ENCODE measurements at places on chromosomes 4 and X.

GRCh38 chr4:126843492-126844067 is 789.2 kb upstream of the INTU start:
- no peak for DNase-seq

GRCh38 chrX:14028473-14028872 is 1.2 kb downstream of the GEMIN8 start:
- DNase-seq = no peak

DNA sequence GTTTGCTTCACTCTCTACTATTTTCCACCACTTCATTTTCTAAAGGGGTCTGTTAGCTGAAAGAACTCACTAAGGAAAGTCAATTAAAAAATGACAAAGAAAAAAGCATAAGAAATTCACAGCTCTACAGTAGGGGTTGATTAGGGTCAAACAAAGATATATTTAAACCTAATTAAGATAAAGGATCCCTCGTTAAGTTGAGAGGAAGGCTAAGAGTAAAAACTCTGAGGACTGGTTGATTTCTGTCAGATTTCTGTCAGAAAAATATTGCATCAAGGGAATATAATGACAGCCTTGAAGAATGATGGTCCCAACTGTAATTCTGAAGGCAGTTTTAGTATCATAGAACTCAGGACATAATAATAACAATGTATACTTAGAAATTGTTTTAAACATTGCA is 218.0 kb downstream of the QDPR start:
- DNase-seq = no peak

DNA sequence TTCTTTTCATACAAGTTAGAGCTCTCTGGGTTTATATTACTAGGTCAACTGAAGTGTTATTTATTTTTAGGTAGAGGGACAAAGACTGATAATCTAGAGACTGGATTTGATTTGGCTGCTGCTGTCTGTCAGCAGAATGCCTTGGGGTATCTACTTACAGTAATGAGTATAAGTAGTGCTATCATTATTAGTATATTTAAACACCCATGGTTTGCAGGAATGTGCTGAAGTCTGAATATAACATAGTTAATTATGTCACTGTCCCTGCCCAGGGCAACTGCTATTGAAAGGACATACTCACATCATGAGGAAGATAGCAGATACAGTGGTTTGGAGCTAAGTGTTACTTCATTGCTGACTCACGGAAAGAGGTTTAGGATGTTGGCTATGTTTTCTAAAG is 76.2 kb downstream of the PRRG1 start:
- DNase-seq = no peak

GRCh38 chrX:153628129-153628528 is 18.9 kb upstream of the DUSP9 start:
- DNase-seq = no peak

DNA sequence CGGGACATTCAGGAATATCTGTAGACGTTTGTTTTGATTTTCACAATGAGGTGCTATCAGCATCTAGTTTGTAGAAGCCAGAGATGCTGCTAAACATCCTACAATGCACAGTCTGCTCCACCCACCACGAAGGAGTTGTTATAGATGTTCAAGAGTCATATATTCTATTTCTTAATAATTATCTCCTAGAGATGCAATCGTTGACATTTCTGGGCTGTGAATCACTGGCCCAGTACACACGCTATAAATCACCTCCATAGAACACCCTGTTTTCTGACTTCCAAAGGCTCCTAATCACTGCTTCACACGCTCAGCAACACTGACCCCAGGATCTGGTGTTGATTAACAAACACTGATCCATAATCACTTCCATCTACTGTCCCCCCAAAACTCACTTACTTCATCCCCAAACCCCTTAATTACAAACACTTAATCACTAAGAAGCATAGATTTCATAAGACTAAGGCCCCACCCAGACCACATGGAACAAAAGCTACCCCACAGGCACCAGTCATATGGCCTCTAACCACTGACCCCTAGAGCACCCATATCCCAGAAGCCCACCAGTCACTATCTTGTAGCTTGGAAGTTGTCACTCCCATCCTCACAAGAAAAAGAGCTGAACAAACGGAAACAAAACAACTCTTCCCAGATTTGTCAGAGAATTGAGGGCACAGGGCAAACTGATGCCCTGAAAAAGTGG is 31.7 kb upstream of the ZNF41 start:
- no peak for DNase-seq

DNA sequence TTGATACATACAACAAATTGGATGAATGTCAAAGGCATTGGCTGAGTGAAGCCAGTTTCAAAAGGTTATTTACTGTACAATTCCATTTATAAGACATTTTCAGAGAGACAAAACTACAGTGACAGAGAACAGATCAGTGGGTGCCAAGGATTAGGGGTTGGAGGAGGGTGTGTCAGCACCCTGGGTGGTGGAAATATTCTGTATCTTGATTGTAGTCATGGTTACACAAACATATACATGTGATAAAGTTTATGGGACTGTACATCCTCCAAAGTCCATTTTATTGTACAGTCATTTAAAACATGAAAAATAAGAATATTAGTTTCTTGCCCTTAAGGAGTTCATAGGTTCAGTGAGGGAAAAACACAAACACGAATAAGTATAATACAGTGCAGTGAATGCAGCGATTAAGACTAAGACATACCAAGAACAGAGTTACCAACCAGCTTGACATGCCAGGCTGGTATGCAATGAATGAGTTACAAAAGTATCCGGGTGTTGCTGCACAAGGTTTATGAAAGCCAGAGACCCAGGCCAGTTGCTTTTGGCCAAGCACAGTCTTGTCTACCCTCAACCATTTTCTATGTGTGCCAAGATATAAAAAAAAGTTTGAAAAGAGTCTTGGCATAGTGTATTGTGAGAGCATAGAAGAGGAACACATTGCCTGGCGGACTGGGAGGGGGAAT is 123.6 kb downstream of the MSL3 start:
- no peak for DNase-seq

GRCh38 chrX:94633237-94633636 is 959.2 kb downstream of the FAM133A start:
- DNase-seq = no peak

- no peak for DNase-seq
These were observed 35.6 kb downstream of the ARSJ start for GRCh38 chr4:113943863-113944262.

Data from GF-D8 (cell line).